CD4-positive, alpha-beta T cell treated with Interleukin-17A for 1 hour (primary cell): ENCODE measurements at places on chromosomes 7 and 10.

DNA sequence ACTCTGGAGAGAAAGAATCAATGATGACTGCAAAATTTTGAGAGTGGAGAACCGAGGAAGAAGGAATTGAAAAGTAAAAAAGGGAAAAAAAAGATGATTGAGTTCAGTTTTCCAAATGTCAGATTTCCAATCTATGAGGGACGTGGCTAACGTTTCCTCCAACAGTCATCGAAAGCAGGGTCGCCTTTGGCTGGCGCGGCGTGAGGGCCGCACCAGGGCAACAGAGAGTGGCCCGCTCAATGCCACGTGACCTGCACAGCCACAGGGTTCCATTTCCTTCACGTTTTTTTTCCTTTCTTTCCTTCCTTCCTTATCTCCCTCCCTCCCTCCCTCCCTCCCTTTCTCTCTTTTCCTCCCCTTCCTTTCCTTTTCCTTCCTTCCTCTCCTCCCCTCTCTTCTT is 101.9 kb downstream of the WDR37 start:
- DNase-seq = no peak

DNA sequence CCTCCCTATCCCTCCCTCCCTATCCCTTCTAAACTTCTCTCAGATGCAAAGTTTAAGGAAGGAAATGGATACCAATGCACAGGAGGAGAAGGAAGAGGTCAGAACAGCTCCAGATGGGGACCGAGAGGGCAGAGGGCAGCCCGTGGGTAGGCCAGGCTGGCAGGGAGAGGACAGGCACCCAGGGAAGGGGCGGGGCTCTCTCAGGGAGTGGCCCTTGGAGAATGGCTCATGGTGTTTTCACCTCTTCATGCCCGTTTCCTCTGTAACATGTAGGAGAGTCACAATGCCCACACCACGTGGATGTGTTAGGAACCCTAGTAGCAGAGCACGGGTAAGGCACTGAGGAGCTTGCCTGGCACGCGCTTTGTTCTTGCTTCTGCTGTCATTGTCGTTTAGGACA is 264.5 kb downstream of the CELF2 start:
- no peak for DNase-seq

DNA sequence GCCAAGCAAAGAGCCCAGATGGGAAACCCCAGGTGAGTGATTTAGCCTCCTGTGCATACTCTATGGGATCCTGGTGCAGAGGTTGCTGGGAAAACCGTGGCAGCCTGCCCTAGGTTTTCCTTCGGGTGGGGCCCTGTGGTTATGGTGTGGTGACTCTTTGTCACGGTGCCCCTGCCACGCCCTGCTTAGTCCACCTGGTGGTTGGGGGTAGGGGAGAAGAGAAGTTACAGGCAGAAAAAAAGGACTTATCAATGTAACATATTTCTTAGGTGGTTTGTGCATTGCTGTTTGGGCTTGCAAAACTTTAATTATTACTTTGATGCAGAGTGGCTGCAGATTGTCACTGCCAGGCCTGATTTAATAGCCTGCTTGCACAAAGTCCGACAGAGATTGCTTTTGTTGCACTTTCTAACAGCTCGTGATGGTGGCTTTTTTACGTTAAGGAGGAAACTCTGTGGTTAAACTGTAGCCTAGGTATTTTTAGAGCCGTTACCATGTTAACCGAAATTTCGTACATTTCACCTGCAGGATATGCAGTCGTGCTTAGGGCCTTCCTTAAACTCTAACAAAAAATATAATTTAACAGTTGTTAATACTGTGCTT is 197.4 kb downstream of the RNLS start:
- DNase-seq = peak; percentile 79

DNA sequence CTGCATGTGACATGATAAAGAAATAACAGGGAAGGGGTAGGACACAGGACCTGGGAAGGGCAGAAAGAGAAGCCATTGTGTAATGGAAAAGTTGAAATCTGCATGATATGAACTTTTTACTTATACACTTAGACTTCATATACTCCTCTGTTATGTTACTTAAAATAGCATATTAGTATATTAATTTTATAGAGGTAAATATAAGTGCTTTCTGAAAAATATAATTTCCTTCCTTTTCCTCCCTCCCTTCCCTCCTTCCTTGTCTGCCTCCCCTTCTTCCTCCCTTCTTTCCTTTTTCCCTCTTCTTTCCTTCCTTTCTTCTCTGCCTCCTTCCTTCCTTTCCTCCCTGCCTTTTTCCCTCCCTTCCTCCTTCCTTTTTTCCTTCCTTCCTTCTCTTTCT is 363.7 kb downstream of the CALN1 start:
- no peak for DNase-seq

DNA sequence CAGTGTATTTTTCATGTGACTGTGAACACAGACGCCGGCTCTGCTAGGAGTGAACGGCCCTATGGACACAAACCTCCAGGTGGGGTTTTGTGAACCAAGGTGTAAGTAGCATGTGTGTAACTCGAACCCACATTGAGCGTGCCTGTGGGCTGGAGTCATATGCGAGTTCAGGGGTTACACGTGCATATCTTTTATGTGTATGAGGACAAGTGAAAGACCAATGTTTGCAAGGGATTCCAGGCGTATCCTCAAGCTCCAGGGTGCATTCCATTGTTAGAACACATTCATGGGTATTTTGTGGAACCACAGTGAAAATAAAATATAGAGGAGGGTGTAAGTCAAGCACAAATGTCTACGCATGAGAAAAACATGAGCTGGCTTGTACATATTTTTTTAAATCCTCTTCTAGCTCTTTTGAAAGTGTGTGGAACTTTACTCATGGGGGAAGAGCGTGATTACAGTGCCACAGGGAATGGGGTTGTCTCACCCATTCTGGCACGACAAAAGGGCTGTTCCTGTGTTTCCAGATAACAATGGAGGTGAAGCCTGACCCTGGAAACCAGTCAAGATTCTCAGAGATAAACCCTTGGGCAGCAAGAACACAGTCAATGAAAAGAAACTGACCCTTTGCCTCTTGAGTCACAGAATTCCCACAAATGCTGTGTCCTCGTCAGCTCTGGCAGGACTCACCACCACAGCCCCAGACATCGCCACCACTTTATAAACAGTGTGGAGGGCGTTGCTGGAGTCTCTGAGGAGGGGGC is 37.0 kb upstream of the GOT1 start:
- no peak for DNase-seq

GRCh38 chr10:91768123-91768522 is 30.1 kb upstream of the TNKS2 start:
- DNase-seq = no peak

GRCh38 chr7:137916564-137916963 is 69.8 kb upstream of the DGKI start:
- DNase-seq = no peak

DNA sequence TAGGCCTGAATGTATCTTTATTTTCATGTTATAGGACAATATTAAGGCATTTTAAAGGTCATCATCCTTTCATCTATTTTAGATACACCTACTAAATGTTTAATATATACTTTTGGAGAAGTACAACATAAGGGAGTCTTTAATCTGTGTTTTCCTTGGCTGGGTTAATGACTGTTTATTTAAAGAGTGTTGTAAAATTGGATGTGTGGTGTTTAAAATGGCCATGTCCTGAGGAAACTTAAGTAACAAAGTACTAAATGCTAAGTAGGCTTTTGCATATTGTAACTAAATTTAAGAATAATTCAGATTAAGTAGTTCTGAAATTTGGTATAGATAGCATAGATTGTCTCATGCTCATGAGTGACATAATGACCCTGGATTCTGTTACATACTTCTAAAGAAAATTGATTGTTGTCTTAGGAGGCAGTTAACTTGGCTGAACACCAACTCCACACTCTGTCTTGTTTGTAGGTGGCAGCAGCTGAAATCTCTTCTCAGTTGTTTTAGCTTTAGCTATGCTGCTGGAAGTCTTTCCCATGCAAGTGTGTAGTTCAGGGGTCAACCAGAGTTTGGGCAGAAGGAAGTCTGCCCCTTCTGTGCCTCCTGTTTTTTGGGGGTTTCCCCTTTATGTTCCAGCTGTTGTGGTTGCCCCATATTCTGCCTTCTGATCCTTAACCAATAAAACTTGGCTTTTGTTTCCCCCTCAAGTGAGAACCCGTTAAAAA is 29.2 kb downstream of the DLD start:
- no peak for DNase-seq

DNA sequence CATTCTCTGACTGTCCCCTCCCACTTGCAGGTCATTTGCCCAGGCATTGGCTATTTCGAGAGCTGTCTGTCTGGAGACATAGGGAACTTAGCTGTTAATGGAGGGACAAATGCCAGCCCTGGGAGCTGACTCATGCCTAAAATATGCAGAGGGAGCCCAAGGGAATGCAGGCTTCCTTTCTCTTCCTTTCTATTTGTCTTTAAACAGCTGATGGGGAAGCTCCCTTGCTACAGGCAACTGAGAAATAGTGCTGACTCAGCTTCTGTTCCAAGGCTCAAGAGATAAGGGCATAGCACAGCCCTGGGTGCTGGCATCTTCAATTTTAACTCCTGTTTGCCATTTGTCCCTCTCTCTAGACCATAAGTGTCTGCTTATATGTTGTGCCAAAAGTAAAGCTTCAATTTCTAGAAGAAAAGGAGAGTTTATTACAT is 82.7 kb upstream of the C1GALT1 start:
- DNase-seq = no peak

DNA sequence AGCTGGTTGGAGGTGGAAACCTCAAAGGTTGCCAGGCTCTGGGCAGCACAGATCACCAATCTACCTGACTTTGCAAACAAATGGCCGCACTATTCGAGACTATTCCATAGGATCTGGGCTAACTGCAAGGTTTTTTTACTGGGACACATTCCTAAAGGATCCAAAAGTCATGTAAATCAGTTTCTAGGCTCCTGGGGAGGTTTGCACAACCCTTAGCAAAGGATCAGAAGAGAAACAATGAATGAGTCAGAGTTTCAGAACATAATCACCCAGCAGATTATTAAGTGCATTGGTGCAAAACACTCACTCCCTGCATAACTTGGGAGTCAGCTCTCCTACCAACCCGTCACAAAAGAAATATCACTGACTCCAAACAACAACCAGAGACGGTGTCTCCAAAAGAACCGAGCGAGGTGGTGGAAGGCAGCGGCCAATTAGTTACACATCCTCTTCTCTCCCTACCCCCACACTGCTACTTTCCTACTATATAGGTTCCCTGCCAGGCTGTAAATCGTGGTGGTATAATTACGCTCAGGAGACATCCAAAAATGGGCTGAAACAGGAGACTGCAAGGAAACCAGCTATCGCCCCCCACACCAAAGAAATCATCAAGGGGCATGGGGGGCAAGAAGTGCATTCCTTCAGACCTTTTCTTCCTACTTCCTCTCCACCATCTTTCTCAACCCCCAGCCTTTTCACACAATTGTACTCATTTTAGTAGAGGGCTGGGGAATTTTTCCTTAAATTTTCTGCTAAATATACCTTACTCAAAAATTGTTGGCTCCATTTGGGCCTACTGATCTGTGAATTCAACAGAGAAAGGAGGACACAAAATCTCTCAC is 3.2 kb downstream of the UBE2H start:
- DNase-seq = no peak

DNA sequence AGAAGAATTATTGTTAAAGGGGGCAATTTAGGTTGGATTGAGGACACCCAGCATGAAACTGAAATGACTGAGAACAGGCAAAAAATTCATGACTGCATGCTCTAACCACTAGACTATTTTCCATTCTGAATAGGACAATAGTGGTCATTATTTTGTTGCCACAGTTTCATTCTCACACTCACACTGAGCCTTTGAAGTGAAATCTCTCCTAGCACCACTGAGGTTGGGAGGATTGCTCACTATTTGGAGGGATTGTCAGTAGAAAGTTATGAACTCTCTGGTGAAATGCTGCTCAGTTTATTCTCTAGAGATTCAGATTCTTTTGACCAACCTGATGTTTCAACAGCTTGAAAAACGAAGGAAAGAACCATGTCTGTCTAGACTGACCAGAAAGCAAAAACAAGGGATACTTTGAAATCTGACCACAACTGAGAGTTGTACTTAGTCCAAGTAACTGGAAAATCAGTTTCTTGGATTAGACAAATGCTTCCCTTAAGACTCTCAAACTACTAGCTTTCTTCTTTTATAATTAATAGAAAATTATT is 191.2 kb downstream of the DYNC1I1 start:
- no peak for DNase-seq

GRCh38 chr7:11875635-11876034 is 43.6 kb upstream of the THSD7A start:
- DNase-seq = no peak

DNA sequence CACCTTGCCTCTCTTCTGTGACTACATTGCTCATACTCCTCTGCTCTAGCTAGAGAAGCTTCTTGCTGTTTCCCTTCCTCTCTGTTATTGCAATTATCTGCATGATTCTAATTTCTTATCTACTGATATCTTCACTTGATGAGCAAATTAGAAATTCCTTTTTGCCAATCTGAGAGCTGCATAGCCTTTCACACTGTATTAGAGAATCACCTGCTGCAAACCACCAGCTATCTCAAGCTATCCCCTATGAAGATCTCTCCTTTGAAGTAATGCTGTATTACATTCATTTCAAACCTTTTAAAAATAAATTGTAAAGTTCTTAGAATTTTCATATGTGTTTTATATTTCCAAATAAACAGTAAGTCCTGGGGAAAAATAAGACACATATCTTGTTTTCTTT is 89.0 kb upstream of the ZNF804B start:
- DNase-seq = no peak

DNA sequence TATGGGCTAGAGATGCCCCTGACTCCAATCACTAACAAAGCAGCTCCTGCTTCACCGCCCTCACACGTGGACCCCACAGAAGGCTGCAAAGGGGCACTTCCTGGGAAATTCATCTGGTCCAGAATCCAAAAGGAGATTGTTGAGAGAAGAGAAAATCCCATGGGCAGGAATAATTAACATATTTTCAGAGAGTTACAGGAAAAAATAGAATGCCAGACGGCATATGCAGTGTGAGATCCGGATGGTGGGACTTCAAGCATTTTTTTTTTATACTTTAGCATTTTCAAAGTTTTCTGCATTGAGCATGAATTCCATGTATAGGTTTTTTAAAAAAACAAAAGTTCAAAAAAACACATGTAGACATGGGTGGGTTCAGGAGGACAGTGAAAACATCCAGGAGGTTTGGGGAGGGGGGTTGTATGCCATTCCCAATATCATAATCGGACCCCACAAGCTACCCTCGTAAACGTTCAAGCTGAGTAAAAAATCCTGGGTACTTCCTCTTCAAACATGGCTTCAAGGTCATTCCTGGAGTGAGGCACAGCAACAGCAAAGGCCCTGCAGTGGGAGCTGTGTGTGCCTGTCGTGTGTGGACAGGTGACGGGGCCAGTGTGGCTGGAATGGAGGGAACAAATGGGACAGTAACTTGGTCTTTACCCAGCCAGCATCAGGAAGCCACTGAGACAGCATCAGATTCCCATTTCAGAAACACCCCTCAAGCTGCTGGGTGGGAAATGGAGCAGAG is 128.1 kb downstream of the SLIT1 start:
- no peak for DNase-seq

DNA sequence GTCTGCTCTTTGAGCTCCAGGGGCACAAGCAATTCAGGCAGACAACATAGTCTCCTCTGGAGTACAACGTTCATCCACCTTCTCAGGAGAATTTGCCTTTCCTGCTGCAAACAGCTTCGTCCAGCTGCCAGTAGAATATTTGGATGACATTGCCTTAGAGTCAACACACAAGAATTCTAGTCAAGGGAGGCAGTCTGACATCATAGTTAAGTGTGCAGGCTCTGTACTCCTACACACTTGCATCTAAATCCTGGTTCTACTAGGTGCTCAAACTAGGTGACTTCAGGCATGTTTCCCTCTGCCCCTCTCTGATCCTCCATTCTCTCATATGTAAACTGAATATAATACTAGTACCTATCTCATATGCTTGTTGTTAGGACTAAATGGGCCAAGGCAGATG is 314.8 kb downstream of the HPSE2 start:
- DNase-seq = no peak

- no peak for DNase-seq
Measured at GRCh38 chr7:44272456-44272855, 52.9 kb downstream of the CAMK2B start.

- no peak for DNase-seq
Measured at GRCh38 chr7:94154858-94155257, 150.7 kb upstream of the BET1 start.
